Activated naive CD8-positive, alpha-beta T cell treated with anti-CD3 and anti-CD28 coated beads for 36 hours (primary cell): ENCODE measurements at places on chromosomes 4 and X. TPM values are rescaled to one million over a fixed set of nuclear protein-coding genes. Genes with fewer than 3 reads are reported as not detected.

DNA sequence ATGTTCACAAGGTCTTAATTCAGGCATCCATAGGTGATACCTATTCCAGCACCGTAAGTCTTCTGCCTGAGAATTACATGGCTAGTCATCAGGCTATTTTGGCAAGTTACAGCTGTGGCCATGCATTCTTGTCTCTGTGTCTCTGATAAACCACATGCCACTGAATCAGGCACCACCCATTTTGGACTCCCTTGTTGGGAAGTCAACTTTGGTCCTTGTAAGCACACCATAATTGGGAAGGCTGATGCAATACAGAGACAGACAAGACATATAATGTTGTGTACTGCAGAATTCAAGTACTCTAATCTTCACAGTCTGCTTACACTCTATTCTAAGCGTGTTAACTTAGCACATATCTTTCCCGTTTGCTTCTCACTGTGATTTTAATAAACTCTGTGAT lies 483.7 kb upstream of the FTHL17 start:
- DNase-seq, result no peak

- no peak for DNase-seq
Observed at GRCh38 chrX:63784902-63785707, at the start of gene ARHGEF9. TSS of gene ARHGEF9 (minus strand) at chrX:63785214. CDS start at chrX:63785145, 69 bp downstream.

GRCh38 chr4:64385220-64385619 lies 24.0 kb downstream of the TECRL start:
- no peak for DNase-seq

DNA sequence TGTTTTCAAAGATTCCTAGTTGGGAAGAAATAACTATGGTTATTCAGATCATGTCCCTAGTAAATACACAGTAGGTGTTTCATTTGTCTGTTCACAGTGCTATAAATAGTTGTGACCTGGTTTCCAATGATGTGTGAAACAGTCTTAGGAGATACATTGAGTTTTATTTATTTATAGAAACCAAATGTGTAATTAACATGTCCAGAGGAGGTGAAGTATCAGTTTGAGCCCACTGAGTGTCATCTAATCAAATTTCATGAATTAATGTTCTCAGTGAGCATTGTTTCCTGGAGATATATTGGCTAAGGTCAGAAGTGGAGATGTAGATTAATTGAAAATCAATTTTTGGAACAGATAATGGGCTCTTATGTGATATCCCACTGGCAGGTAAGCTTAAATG lies 996.3 kb downstream of the FSTL5 start:
- DNase-seq, result no peak

DNA sequence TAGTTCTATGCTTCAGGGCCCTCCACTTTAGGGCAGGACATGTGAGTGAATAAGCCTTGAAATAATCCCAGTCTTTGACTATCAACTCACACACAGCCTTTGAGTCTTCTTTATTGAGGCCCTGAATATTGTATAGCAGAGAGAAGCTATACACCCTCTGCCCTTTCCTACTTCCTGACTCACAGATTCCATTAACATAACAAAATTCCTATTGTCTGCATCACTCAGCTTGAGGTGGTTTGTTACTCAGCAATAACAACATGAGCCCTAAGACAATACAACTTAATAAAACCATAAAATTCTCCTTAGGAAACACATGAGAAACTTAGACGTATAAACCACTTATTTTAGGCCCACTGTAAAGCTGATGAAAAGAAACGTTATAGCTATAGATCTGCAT lies 680.3 kb upstream of the DIAPH2 start:
- no peak for DNase-seq

- no peak for DNase-seq
Observed at GRCh38 chr4:89109841-89110540, 1.3 kb upstream of the TIGD2 start.

DNA sequence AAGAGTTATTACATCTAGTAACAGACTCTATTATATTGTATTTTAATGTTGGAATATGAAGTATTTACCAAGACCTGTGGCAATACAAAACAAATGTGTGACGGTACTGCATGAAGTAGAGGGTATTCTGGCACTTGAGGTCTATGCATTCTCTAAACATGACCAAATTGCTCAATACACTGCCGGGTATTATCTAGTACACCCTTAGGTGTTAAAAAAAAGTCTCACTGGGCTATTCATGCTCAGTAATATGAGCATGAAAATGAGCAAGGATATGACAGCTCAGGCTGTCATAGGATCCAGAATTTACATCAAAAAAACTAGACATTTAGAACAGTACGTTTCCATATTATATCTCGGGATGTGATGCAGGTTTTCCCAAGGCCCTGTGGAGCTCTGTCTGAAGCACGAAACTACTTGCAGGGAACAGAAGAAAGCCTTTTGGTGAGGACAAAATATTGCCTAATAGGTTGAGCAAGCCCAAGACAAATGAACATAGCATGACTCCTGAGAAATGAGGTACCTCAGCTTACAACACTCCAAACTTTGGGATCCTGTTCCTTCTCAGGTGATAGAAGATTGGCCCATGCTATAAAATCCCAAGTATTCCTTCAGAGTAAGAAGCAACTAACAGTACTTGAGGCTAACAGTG lies 74.1 kb upstream of the MAOA start:
- DNase-seq, result no peak

GRCh38 chrX:121569609-121570008 lies 522.2 kb downstream of the GLUD2 start:
- DNase-seq, result no peak

Gene PKD2
- total RNA-seq, result 5.2 TPM

Gene HSFX4
- total RNA-seq, result not detected

Gene ASB12
- not detected for total RNA-seq

Gene PAGE2
- not detected for total RNA-seq

Gene NWD2
- not detected for total RNA-seq

Gene ZNF711
- 1.5 TPM for total RNA-seq
